ENCODE measurements at places on chromosomes 2 and 18.

DNA sequence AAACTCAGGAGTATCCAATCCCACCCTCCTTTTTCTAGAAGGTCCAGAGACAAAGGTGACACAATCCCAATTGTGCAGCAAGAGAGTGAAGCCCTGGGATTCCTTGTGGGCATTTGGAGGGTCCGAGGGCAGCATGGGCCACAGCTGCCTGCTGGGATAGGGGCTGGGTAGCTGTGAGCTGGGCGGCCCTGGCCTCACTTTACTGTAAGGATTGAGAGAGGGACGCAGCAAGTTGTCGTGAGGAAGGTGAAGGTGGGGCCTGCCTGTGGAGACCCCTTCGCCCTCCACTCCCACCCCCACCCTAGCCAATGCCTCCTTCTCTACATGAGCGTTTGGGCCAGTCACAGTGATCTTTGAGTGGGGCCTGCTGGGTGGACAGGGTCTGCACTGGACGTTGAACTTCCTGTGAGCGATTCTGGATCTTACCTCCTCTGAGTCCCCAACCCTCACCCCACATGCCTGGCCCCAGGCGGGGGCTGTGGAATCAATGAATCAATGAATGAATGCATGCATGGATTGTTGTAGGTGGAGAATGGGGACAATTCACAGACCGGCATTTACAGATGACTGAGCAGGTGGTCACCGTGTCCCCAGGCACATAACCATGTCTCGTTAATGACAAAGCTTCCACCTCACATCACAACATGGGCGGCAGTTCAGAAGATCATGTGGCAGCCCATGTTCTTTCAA is 107.2 kb downstream of the INHBB start:
- no peak for DNase-seq

DNA sequence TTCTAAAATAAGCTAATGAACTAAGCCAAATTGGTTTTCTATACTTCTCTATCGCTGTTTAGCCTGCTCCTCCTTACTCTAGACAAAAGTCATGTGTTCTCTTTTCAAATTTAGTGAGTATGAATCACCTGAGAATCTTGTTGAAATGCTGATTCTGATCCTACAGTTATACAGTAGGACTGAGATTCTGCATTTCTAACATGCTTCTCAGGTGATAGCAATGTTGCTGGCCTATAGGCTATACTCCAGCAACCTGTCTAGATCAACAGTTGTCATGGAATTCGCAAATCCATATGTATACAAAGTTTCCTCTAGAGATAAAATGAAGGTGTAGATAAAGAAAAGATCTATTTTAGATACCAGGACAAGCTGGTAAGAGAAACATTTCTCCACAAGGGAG is 62.9 kb downstream of the MEMO1 start:
- no peak for DNase-seq

DNA sequence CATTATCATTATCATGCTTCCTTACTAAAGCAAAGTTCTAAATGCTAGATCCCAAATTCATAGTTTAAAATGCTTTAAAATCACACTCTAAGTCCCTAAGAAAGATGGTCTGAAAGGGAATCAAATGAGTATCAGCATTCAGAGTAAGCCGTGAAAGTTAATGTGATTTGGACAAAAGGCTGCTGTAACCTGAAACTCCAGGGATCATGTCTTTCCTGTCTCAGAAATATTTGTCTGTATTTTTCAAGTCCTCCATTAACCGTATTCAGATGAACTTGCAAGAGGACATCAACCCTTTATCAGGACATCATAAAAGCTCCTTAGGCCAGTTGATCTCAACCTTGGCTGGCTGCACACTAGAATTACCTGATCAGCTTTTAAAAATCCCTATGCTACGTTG is 324.3 kb upstream of the PKDCC start:
- no peak for DNase-seq

DNA sequence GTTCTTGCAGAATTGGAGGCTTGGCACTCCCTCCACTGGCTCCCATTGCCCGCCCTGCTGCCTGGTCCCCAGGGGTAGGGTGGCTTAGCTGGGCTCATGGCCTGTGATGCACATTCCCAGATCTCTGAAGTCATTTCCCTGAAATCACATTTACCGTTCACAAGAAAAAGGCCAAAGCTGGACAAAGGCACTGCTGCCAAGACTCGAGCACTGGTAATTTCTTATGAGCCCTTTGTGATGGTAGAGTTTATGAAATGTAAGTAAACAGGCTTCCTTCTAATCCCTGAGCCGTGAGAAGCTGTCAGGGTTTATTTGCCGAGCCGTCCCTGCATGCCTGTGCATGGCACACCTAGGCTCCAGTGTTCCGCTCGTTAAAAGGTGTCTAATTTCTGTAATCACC is 247.2 kb upstream of the EPAS1 start:
- DNase-seq, result no peak

GRCh38 chr2:150204451-150204850 is 283.0 kb downstream of the RND3 start:
- no peak for DNase-seq

- peak; percentile 19 for DNase-seq
Measured at GRCh38 chr2:219344751-219345430, 12.3 kb upstream of the RESP18 start.
